Activated CD8-positive, alpha-beta T cell treated with anti-CD3 and anti-CD28 coated beads, Interleukin-2, amount 10 ng/mL, durations not matched to agents 7 days and 5 days (primary cell): ENCODE measurements at places on chromosomes 7 and 10.

DNA sequence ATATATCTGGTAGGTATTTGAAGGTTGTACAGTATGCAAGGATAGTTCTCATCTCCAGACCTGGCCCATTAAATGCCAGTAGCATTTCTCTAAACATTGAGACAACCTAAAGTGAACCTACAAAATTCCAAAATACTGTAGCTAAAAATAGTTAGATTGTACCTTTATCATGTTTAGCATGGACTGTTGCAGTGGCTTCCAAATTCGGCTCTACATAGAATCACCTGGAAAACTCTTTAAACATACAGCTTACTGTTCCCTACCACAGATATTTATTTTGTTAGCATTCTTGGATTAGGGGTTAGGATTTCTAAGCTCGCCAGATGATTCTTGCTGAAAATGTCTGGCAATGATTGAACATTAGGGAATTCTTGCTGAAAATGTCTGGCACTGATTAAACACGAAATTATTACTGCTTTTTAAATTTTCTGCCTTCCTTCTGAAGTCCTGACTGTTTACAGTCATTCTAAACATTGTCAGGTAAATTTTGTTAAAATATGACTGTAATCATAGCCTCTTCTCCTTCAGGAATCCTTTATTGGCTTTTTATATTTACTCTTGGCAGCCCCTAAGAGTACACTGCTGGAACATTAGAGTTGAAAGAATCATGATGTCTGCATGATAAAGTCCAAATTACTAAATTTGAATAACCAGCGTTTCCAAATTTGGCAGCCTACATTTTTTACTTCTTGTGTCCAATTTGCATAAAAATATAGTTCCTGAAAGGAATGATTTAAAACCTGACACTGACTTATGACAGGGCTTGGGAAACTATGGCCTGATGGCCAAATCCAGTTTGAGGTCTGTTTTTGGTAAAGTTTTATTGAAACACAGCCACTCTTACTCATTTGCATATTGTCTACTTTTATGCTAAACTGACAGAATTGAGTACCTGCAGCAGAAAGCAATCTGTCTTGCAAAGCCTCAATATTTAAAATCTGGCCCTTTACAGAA, 40.3 kb downstream of the SHOC2 start:
- DNase-seq: no peak

- no peak for DNase-seq
Observed at GRCh38 chr10:44517635-44518034, 132.7 kb upstream of the CXCL12 start.

DNA sequence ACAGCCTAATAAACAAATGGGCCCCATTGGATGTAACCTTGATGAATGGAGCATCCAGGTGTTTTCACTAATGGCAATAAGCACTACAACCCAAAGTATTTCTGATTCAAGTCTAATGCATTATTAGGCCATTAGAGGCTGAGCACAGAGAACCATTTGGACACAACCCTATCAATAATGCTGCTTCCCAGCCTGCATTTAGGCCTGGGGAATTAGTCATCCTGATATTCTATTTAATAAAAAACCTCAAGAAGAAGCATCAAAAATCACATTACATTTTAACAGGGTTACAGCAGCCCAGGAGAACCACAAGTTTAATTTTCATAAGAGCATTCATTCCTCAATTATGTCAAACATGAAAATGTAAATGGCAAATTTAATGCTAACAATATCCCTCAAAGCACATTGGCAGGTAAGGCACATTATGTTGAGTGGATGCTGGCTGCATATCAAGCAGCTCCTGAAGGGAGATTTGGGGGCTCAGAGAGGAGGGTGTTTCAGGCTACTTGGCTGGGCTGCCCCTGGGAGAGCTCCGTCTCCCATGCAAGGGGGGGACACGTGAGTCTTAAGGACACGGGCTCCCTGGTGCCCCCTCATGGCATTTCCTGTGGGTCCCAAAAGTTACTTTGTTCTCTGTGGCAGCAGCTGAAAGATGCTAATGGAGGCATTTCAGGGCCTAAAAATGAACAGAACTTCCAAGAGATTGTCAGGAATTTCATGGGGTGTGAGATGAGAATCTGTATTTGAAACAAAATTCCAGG, 143.4 kb downstream of the HERPUD2 start:
- DNase-seq: no peak

DNA sequence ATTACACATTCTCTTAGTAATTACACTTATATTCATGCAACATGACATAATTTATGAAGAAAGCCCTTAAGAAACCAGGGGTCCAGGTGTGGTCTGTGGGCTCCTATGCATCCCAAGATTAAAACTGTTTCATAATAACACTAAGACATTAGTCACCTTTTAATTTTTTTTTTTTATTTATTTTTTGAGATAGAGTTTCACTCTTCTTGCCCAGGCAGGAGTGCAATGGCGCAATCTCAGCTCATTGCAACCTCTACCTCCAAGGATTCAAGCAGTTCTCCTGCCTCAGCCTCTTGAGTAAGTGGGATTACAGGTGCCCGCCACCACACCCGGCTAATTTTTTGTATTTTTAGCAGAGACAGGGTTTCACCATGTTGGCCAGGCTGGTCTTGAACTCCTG, 12.5 kb downstream of the GDI2 start:
- no peak for DNase-seq

- no peak for DNase-seq
Observed at GRCh38 chr7:70787286-70787685, 344.7 kb upstream of the GALNT17 start.
